Lung (tissue), 17 donors: ENCODE measurements at places on chromosomes 4 and X. TPM values are rescaled to one million over a fixed set of nuclear protein-coding genes. Genes with fewer than 3 reads are reported as not detected.

Gene PALLD
- 20.7 TPM for polyA plus RNA-seq

Gene SLC4A4
- 3.2 TPM for polyA plus RNA-seq

Gene RNF175
- 0.16 TPM for polyA plus RNA-seq

Gene CLGN
- polyA plus RNA-seq, result 0.87 TPM

Gene SLITRK4
- 0.12 TPM for polyA plus RNA-seq

Gene TCP11X2
- 0.12 TPM for polyA plus RNA-seq

Gene YTHDC1
- 42.9 TPM for polyA plus RNA-seq

Gene CXCL6
- 4.2 TPM for polyA plus RNA-seq

Gene MMRN1
- polyA plus RNA-seq, result 10.2 TPM

Gene SPP1
- 5.4 TPM for polyA plus RNA-seq

Gene C4orf50
- 0.02 TPM for polyA plus RNA-seq

Gene RPL36A
- polyA plus RNA-seq, result 4,087 TPM

Gene GPR78
- not detected for polyA plus RNA-seq

Gene SOX3
- polyA plus RNA-seq, result not detected

Gene XK
- 0.86 TPM for polyA plus RNA-seq

Gene HPGD
- polyA plus RNA-seq, result 19.8 TPM

Gene VGLL1
- polyA plus RNA-seq, result 2.4 TPM

Gene POLN
- polyA plus RNA-seq, result 1.1 TPM

Gene TREX2
- 0.61 TPM for polyA plus RNA-seq

Gene HDAC8
- 17.4 TPM for polyA plus RNA-seq

Gene SLC2A9
- polyA plus RNA-seq, result 10.5 TPM

Gene MAGEA12
- not detected for polyA plus RNA-seq

Gene SOWAHD
- 3.0 TPM for polyA plus RNA-seq

Gene IBSP
- 0.19 TPM for polyA plus RNA-seq

Gene HS6ST2
- polyA plus RNA-seq, result 0.28 TPM

Gene RENBP
- 70.4 TPM for polyA plus RNA-seq

Gene SHROOM3
- 21.1 TPM for polyA plus RNA-seq

Gene ZNF185
- polyA plus RNA-seq, result 6.7 TPM

Gene RS1
- 3.5 TPM for polyA plus RNA-seq

Gene GPR50
- not detected for polyA plus RNA-seq

Gene CFAP47
- 0.68 TPM for polyA plus RNA-seq
